AG09309 (cell line): ENCODE measurements at places on chromosomes 6 and 20.

GRCh38 chr6:50979171-50979525, 160.5 kb downstream of the TFAP2B start:
- no peak for DNase-seq

GRCh38 chr6:113414511-113414910, 442.6 kb upstream of the MARCKS start:
- DNase-seq, result peak; percentile 65

DNA sequence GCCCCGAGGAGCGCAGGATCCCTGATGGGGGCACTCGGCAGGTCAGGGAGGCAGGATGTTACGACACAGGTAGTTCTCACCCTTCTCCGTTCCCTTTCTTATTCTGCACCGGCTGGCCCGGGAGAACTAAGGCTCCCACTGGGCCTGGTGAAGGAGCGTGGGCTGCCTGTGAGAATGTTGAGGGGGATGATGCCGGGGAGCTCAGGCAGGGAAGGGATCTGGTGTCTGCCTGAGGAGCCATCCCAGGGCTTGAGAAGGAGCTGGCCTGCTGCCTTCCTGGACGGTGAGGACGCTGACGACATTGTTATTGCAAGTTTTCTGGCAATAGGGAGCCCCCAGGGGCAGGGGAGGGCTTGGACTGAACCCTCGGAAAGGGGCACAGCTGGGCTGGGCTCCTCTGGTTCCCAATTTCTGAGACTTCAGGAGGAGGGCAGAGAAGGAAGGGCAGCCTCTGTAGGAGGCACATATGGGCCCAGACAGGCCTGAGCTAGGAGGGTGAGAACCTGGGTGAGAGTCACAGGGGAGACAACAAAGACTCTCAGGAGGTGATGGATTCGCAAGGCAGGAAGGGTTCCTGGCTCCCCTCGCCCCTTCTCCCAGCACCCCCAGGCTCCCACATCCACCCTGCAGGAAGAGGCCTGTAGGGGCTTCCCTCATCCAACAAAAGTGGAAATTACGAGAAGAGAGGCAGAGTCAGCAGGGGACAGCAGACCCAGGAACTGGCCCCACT, 32.8 kb downstream of the CYP21A2 start:
- no peak for DNase-seq

DNA sequence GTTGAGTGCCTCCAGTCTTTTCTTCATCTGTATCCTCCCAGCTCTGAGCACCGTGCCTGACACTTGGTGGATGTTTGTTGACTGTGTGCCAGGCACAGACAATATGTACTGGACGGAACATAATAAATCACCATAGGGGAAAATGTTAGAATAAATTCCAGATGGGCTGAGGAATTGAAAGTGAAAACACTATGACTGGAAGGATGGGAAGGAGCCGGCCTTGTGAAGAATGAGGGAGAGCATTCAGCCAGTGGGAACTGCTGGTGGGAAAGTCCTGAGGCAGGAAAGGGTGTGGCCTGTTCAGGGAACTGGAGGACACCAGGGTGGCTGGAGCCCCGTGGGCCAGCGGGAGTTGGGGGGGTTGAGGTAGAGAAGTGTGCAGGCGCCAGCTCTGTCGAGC, 75.4 kb downstream of the MTHFD1L start:
- DNase-seq, result peak; percentile 64

- no peak for DNase-seq
Observed at GRCh38 chr20:23612396-23612795, 6.7 kb upstream of the CST9 start.

- DNase-seq, result no peak
Observed at GRCh38 chr6:22357724-22358189, 60.9 kb upstream of the PRL start.

- no peak for DNase-seq
Observed at GRCh38 chr20:39524371-39524911, 562.3 kb downstream of the DHX35 start.

DNA sequence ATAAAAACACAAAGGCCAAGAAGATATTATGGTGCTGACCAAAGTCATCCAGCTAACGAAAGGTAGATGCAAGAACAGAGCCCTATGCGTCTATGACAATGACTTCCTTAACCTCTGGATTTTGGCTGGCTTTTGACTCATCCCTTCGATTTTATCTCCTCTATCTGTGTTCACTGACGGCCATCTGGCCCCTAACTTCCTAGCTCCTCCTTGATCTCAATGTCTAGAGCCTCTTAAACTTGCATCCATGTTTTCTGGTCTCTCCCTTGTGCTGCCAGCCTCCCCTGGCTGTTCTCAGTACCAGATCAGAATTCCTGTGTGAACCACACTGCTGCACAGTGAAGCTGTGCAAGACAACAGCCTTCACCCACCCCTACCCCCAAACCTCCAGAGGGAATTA, 452.9 kb downstream of the UTRN start:
- no peak for DNase-seq

- no peak for DNase-seq
Observed at GRCh38 chr20:22626496-22626895, 42.1 kb upstream of the FOXA2 start.

DNA sequence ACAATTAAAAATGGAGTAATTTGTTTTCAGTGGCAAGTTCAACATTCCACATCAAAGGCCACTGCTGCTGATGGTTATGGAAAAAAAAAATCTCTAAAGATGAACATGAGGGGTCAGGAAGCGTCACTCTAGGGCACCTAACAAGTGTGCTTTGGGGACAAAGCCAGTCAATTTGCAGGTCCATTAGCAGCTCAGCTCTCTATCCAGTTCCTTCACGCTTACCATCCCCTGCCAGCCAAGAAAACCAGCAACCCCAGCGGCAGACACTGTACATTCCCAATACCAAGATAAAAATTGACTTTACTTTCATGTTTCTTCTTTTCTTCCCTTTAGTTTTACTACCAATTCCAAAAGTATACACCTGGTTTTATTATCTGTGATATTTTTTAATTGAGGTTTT, 10.1 kb downstream of the RFX6 start:
- no peak for DNase-seq

GRCh38 chr6:14130435-14131075, 13.0 kb downstream of the CD83 start:
- DNase-seq, result no peak

GRCh38 chr6:166776571-166776970, 149.5 kb upstream of the RPS6KA2 start:
- DNase-seq, result no peak

- no peak for DNase-seq
Observed at GRCh38 chr20:6993511-6993910, 226.0 kb downstream of the BMP2 start.

DNA sequence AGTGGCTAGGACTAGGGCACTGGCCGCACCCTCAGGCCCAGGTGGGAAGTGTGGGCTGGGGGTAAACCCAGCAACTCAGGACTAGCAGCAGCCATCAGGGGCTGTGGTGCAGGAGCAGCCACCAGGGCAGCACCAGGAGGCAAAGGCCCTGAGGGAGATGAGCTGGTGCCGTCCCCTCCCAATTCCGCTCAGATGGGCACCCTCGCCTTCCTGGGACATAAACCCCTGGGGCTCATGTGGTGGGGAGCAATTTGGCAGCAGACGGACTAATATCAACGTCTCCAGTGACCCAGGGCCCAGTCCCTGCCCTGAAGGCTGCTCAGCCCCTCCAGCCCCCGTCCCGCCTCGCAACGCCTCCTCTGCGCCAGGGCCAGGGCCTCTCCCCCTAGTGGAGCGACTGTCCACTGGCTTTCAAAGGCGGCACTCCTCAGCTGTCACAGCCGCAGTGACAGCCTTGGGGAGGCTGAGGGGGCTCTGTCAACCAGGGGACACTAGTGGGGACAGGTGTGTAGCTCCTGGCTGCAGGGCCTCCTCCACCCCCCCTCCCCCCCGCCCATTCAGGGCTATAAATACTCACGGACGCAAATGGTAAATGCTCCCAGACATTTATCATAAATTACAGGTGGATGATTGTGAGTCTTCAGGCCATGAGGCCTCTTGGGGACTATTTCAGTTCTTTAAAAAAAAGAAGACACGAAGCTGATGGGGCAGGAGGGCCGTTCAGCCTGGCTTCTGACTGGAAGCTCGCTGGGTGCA, 349.9 kb downstream of the ZFAND3 start:
- no peak for DNase-seq

DNA sequence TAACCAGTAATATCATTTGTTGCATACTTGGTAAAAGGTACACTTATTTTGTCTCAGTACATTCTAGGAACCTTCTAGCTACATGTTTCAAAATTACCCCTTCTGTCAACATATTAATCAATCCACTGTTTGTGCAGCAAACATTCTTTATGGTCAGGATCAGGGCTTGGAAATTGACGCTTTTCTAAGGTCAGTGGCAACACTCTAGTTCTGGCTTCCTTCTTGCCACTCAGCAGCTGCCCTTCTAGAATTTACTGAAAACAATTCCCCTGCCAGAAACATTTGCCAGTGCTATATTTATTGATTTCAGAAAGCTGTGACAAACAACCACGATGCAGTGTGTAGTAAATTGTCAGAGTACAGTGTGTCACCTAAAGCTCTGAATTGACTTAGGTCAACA, 84.7 kb upstream of the FBXL4 start:
- DNase-seq, result no peak

DNA sequence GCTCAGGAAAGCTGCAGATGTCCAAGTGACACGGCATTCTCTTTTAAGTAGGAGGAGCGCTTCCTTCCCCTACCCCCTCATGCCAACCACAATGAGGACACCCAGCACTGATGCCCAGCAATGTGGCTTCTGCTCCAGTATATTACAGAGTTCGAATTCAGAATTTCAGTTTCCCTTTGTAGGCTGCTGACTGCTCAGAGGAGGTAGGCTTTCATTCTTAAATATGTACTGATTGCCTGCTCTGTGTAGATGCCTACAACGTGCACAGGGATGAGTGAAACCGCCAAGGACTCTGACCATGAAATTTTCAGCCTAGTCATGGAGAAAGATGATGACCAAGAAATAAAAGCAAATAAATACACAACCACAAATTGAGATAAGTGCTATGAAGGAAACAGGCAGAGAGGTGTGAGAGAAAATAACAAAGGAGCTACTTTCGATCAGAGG, 50.9 kb upstream of the TNFAIP3 start:
- no peak for DNase-seq

DNA sequence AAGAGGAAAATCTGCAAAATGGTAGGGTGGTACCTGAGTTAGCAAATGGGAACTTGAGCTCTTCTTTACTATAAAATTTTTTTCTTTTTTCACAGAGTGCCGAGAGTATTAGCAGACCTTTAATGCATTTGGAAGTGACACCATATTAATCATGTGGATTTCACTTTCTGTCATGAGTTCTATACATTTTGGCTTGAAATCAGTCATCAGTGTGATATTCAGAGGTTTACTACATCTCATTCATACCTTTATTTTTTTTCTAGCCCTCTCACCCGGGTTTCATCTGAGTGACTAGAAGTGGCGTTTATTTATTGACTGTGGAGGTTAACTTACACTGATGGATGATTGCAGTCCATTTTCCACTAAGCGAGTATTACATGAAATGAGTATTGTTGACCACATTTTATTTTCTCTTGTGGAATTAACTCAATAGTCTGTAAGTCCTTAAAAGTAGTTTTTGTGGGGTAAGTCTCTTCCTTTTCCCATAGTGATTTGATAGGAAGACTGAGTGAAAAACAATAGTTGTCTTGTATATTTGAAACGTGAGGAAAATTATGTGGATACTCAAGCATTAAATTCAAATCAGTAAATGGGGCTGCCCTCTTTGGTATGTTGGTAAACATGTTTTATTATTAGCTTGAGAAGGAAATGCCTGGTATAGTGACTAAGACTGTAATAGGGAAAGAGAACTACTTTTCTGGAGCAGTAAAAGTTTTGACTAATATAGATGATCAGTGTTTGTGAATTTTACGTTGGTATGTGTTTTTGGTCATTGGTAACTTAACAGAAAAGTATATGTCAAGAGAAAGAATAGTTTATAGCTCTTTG, 55.5 kb downstream of the JARID2 start:
- no peak for DNase-seq

- DNase-seq, result no peak
Observed at GRCh38 chr20:40692240-40693011, 3.4 kb upstream of the MAFB start.

- no peak for DNase-seq
Observed at GRCh38 chr6:35191889-35192288, 21.9 kb upstream of the SCUBE3 start.

- no peak for DNase-seq
Observed at GRCh38 chr20:52978851-52979250, 6.7 kb downstream of the TSHZ2 start.

DNA sequence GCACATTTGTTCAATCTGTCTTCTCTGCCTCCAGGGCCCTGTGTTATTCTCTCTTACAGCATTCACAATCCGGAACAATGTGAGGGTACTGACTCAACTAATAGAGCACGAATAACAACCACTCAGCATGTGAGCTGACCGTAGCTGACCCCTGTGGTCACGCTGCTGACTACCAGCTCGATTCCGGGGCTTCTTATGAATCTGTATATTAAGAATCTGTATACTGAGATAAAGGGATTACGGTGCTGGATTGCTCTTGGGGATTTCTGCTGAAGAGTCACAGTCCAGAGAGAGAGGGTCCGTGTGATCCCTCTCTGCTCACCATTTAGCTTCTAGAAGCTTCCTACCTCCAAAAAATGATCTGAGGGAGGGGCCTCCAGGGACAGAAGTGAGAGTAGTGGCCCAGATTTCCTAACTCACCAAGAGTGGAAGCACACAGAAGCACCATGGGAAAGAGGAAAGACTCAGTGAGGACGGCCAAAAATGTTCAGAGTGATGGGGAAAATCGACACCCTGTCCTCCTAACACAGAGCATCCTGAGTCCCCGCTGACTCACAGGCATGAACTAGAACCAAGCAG, 156.2 kb downstream of the THBS2 start:
- DNase-seq, result peak; percentile 97

DNA sequence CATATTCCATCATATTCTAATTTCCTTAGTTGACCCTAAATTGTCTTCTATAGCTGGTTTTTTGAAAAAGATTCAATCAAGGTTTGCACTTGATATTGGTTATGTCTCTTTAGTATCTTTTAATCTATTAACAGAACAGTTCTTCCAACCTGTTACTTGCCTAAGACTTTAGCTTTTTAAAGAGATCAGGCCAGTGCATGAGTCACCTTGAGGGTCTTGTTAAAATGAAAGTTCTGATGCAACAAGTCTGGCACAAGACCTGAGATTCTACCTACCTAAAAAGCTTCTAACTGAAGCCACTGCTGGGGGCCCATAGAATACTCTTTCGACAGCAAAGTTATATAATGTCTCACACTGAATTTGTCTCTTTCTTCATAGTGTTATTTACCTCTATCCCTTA, 3.2 kb downstream of the USP45 start:
- no peak for DNase-seq
